ENCODE measurements at places on chromosomes 12 and 14.

DNA sequence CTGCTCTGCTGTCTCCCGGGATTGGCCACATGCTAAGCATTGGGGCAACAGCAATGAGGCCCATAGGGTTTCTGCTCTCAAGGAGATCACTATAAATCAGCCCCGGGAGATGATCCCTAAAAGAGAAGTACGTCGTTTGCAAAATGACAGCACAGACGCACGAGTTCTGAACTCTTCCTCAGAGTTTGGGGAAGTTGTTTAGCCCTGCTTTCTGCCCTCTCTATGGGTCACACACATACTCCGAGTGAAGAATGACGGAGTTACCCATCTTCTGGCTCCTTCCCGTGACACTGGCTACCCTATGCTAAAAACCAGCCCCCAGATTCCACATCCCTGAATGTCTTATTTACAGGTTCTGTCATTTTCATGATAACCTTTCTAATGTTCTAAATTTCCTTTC, 258.0 kb upstream of the PLEKHG7 start:
- DNase-seq: no peak

DNA sequence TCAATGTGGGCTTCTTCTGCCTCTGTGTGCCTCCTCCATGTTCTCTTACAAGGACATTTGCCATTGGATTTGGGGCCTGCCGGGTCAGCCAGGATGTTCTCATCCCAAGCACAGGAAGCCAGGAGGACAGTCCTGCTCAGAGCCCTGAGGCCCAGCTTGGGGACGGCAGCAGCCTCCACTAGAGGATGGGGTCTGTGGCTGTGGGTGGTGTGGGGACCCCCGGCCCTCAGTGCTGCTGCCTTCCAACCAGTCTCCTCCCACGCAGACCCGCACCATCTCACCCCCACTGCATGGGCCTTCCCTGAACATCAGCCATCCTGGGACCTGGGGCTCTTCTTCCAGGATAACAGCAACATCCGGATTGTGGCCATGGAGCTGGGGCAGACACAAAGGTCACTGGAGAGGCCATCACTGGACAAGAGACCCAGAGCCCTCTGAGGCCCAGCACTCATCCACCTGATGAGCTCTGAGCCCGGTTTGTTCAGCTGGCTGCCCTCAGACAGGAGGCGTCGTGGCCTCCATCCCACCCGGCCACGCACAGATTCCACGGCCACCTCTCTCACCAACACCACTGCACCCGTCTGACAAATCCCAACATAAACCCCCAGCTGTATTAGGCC, 56.5 kb upstream of the C14orf180 start:
- no peak for DNase-seq

GRCh38 chr12:115129727-115130126, 445.8 kb upstream of the TBX3 start:
- no peak for DNase-seq

- no peak for DNase-seq
Observed at GRCh38 chr12:131643631-131644452, 67.0 kb upstream of the SFSWAP start.

- DNase-seq: no peak
Observed at GRCh38 chr12:53067993-53068770, 11.0 kb downstream of the SPRYD3 start.

GRCh38 chr14:73742520-73743238, 28.5 kb upstream of the PNMA1 start:
- DNase-seq: no peak

GRCh38 chr14:74207943-74208342, 31.3 kb upstream of the VSX2 start:
- DNase-seq: no peak

GRCh38 chr12:93221841-93222240, 155.9 kb upstream of the NUDT4 start:
- no peak for DNase-seq

GRCh38 chr12:13182881-13183280, 13.6 kb upstream of the EMP1 start:
- DNase-seq: no peak

- no peak for DNase-seq
Observed at GRCh38 chr14:81001447-81001846, 46.0 kb downstream of the TSHR start.

GRCh38 chr14:36510874-36511273, 9.2 kb downstream of the NKX2-1 start:
- no peak for DNase-seq

GRCh38 chr12:124416516-124417395, 121.9 kb downstream of the RFLNA start:
- no peak for DNase-seq

GRCh38 chr12:94736004-94736403, 85.6 kb upstream of the TMCC3 start:
- no peak for DNase-seq

DNA sequence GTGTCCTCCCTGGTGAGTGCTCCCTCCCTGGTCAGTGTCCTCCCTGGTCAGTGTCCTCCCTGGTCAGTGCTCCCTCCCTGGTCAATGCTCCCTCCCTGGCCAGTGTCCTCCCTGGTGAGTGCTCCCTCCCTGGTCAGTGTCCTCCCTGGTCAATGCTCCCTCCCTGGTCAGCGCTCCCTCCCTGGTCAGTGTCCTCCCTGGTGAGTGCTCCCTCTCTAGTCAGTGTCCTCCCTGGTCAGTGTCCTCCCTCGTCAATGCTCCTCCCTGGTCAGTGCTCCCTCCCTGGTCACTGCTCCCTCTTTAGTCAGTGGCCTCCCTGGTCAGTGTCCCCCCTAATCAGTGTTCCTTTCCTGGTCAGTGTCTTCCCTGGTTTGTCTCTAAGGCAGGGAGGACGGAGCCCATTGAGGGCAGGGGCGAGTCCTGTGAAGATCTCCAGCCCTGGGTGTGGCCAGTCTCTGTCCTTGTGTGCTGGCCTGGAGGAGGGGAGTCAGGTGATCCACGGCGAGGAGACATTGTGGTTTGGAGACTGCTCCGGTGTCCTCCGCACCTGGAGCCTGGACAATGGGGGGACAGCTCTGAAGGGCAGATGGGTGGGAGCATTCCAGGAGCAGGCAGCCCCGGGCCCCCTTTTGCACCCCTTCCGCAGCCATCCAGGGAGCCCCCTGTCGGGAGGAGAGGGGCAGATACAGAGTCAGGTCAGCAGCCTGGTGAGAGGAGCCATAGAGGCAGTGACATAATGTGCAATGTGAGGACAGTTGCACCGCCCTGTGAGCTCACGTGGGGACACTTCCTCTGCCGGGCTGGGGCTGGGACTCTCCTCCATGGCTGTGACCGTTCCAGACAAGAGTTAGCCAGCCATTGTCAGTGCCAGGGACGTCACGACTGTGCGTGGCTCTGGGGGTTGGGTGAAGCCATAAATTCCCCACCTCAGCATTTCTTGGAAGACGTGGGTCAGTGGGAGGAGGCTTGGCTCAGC, 93.4 kb downstream of the ADGRD1 start:
- DNase-seq: no peak

DNA sequence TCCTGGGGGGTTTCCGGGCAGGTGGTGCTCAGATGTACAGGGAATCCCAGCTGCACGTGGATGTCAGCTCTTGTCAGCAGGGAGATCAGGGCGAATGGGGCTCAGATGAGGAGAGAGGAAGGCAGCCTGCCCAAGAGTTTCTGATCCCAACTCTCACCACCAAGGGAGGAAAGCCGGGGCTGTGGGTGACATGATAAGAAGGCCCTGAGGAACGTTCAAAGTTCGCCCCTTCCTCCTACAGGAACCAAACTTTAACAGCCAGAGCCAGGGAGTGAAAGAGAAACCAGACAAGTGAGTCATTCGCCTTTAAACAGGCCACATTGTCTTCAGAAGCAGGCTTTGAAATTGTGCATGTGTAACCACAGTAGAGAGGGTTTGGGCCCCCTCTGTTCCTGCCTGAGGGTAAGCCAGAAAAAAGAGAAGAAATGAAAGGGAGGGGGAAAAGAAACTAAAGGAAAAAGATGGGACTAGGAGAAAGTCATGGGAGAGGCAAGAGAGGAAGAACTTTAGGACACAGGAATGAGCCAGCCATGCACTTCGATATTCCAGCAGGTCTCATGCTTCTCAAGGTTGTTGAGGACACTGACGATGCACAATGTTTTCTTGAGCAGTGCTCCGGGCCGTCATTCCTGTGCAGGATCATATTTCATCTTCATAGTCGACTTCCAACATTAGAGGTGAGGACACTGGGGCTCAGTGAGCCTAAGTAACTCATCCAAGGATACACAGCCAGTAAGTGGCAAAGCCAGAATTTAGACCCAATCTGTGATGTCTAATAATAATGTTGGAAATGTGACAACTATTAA, 691.4 kb upstream of the TBX3 start:
- DNase-seq: no peak

GRCh38 chr12:1220127-1221092, 229.4 kb downstream of the ERC1 start:
- DNase-seq: peak; percentile 72

- no peak for DNase-seq
Observed at GRCh38 chr12:122354958-122355641, 67.4 kb downstream of the CLIP1 start.

- DNase-seq: no peak
Observed at GRCh38 chr14:67928375-67928774, 108.8 kb downstream of the RAD51B start.

DNA sequence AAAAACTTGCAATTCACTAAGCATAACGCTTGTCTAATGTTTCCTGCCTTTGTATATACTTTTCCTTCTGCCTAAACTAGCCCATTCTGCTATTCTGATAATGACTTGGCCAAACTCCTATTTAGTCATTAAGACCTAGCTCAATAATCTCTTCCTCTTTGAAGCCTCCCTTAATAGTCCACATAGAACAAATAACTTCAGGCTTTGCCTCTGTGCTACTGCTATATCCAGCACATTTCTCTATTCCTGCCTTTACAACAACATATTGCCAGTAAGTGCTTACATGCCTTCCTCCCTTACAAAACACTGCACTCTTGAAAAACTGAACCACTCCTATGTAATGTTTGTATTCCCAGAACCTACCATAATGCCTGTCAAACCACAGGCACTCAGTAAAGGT, 13.8 kb downstream of the PRICKLE1 start:
- no peak for DNase-seq

DNA sequence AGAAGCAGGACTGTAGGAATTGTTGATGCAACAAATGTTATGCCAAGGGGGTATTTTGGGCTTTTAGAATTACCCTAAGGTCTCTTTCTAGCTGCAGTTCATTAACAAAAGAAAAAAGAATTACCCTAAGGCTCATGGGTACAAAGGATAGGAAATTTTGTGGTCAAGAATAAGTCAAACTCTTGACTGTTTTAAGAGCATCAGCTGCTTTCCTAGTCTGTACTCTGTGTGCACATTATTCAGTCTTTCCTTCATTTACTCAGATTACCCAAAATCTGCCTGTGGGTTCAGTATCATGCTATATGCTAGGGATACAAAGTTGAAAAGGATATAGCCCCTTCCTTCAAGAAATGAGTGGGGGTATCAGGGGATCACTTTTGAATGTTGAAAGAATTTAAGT, 36.5 kb upstream of the CCDC88C start:
- DNase-seq: no peak

GRCh38 chr12:6630736-6631135, 5.0 kb downstream of the LPAR5 start:
- DNase-seq: no peak

GRCh38 chr14:74478996-74479635, 14.0 kb downstream of the NPC2 start:
- DNase-seq: peak; percentile 20

Measured in NCI-H2081 (cell line).